ENCODE measurements at places on chromosomes 5 and 9.

- DNase-seq: no peak
Measured at GRCh38 chr9:114937516-114937915, 7.1 kb upstream of the TNFSF8 start.

- DNase-seq: no peak
Measured at GRCh38 chr5:74536658-74537057, 103.9 kb downstream of the ENC1 start.

- no peak for DNase-seq
Measured at GRCh38 chr5:98961665-98962344, 33.0 kb upstream of the CHD1 start.

DNA sequence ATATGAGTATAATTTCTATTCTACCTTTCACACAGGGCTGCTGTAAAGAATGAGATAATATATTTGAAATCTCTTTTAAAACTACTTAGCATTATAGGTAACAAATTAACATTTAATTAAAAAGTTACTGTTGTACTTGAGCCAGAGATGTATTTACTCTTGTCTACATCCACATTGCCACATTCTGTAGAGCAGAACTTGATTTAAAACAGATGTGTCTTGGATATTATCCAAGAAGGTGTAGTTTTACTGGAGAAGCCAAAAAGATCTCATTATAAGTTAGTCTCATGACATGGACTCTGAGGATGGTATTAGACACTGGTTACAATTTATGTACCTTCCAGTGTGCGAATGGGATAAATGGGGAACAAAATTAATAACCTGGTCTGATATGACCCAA lies 293.1 kb upstream of the CCNH start:
- no peak for DNase-seq

DNA sequence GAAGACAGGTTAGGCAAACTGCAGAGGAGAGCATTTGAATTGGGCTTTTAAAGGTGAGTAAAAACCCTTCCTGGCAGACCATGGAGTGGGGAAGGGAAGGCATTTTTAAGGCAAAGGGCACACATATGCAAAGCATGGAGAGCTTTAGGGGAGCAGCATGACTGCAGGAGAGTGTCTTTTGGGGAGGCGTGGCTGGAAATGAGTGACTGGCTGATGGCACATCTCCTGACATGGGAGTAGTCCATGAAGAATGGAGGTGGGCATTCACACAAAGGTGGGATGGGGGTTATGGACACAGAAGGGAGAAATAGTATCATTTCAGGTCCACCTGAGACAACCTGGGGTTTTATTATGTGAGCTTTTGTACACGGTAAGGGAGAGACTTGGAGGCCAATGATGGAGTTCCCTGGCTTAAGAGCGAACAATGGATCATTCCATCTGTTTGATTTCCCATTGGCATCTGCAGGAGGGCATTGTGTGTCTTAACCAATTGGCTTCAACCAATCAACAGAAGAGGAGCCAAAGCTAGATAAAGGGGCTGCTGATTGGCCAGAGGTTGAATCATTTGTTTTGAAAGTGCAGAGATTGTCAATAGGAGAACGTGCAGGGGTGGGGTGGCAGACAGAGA lies 2.1 kb downstream of the NSG2 start:
- DNase-seq: no peak

DNA sequence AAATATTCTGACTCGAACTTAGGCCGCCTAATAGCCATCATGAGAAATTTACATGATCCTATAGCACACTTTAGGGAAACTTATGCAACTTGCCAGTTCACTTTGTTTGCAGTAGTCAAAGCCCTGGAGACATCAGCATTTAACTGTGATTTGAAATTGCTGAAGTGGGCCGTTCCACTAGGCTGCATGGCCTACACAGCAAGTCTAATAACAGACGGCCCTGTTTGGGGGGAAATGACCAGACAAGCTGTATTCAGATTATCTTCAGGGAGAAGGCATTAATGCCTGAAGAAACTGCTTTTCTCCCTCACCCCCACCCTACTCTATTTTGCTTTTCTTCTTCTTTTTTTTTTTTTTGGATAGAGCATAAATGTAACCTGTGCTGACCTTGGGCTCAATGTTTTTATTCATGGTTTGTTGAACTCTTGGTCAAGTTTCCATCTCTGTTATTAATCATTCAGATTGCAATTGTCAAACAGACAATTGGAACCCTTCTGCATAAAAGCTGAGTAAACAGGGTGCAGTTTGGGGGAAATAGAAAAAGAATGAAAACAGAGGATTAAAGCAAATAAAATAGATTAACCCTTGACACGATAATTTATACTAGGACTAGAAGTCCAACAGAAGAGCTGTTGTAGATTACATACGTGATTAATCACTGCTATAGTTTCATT lies 1928.2 kb upstream of the WWC1 start:
- no peak for DNase-seq

DNA sequence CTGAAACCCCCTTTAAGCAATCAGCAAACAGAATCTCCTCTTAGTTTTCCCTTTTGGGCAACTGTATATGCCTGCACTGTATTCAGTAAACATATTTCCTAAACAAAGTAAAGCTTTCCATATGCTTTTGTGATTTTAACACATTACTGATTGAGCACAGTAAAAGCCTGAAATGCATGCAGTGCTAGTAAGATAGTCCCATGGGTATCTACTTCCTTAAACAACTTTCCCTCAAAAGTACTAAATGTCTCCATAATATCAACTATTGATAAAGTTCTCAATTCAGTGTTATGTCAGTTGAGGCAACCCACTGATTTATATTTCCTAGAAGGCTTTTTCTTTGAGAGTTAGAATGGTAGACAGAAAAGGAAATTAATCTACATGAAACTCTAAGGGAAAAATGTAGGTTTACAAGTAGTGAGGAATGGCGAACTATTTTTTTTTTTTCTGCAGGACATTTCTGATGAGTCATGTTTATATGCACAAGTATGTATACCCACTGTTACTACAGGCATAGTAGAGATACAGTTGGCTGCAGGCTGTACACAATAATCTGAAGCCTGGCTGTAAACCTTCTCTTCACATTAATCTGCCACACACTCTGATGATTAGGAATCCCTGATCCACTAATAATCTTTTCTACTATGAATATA lies 31.2 kb upstream of the CEP120 start:
- no peak for DNase-seq

- no peak for DNase-seq
Measured at GRCh38 chr5:107329850-107330249, 340.9 kb downstream of the EFNA5 start.

DNA sequence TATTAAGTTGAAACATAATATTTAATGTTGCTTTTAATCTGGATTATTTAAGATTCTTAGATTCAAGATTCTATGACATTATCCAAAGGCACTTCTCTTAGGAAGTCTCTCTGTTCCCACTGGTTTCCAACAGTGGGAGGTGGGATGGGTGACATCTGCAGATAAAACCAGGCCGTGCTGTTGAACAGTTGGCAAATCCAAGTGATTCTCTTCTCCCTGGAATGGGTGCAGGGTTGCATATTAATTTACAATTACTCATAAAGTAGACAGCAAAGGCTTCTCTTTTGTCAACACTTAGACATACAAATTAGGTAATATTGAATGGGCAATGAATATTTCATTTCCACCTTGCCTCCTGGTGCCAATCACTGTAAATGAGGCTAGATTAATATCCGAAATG lies 233.7 kb upstream of the IL12B start:
- DNase-seq: no peak

GRCh38 chr5:112684121-112684520 lies 53.6 kb upstream of the APC start:
- no peak for DNase-seq

DNA sequence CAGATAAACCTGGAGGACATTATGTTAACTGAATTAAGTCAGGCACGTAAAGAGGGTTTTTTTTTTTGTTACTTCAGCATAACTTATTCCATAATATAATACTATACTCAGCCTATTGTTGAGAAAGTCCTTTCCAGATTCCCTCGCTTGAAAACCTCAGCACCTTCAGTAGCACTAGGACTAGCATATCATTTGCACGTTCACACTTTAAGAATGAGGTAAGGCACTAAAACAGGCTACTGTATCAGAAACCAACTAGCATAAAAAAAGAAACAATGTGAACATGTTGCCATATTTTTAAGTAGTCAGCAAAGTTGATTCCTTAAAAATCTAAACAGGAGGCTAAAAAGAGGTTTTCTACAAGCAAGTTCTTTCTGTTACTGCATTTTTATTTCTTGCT lies 504.0 kb downstream of the PTPRD start:
- no peak for DNase-seq

- no peak for DNase-seq
Measured at GRCh38 chr9:127267793-127268525, 3.4 kb downstream of the GARNL3 start.

DNA sequence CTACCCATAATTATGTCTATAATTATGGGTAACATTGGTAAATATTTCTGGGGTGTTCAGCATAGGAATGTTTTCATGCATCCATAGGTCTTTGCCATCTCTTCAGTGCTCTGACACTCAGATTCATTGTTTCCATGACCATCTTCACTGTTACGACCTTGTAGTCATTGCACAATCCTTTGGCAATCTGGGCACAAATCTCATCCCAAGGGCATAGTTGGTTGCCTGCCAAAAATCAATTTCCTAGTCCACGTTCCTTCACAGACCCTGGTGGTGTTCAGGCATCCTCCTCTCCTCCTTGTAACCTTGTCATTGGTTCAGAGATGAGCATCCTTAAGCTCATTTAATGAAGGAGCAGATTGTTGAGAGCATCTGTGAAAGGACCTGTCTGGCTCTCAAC lies 1400.7 kb downstream of the CDH12 start:
- DNase-seq: no peak

DNA sequence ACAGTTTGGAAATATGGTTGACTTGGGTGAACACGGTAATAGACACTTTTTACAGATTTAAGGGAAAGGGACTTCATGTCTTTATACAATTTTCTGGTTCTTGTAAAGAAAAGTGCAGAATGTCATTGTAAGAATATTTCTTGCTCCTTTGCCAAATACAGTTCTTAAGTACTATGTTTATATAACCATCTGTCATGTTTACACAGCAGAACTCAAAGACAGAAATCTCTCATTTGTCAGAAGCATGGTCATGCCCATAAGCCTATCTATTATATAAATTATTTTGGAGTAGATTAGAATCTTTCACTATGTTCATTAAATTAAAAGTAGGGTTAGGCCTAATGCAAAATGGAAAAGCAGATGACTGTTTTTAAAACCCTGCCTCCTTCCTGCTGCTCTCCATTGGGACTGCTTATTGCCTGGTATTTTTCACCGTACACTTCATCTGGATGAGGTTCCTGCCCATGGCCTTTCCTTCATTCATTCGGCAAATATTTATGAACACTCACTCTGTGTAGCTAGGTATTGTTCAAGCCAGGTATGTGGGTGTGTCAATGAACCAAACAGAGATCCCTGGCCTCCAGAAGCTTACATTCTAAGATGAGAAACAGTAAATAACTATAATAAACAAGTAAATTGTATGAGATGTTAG lies 558.1 kb downstream of the NR2F1-AS1 start:
- no peak for DNase-seq

- DNase-seq: no peak
Measured at GRCh38 chr5:37640088-37640487, 199.8 kb downstream of the GDNF start.

- DNase-seq: no peak
Measured at GRCh38 chr5:175677571-175677970, 19.7 kb downstream of the HRH2 start.

- no peak for DNase-seq
Measured at GRCh38 chr5:115450741-115451140, 93.8 kb downstream of the FEM1C start.

DNA sequence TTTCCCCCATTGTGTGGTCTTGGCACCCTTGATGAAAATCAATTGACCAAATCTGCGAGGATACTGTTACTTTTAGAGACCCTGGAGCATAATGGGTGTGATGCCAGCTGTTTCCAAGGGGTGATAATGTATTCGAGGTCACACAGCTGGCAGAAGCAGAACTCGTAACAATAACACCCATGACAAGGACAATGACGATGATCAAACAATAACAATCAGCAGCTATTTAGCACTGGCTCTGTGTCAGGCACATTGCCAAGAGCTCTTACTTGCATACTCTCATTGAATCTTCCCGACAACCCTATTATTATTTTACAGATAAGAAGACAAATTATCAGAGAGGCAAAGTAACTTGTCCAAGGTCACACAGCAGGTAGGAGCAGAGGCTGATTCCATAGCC lies 223.7 kb upstream of the MSX2 start:
- no peak for DNase-seq

DNA sequence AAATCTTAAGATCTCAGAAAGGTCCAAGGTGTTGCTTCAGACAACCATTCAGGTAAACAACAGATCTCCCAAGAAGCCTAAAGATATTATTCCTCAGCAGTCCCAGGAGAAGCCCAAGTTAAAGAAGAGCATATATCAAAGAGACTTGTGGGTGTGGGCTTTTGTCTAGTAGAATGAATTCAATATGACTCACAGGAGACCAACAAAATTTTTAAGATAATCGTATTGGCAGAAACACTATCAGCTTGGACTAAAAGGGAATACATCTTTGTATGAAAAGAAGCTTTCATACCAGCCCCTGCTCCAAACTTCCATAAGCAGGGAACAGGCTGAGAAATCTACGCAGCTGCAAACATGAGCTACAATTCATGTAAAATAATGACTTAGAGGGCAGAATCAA lies 10.2 kb downstream of the CTNNAL1 start:
- no peak for DNase-seq

DNA sequence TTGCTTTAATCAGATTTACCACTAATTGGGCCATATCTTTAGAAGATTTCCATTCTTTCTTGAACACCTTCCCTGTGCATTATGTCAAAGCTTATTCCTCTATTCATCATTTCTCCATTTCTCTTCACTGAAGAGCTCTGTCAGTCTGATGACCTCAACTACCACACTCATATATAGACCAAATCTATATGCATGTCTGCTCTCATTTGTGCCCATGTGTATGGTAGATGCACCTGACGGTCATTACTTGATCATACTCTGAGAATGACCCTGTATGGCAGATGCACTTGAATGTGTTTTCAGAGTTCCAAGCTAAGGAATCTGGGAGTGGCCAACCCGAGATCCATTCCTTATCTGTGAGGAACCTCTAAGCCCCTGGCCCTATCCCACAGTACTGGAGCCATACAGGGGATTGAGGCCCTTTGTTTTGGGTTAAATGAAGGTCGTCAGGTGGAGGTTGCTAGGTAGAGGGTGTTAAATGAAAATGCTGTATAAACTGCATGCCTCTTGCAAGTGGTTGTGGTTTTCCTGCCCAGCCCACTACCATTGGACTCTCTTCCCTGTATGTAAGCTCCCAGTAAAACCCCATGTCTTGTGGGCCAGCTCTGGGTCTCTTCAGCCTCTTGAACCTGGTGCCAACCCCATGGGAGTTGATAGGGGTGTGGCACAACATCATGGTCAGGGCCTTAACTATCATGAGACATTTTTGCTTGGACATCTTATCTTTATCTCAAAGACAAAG lies 229.5 kb downstream of the KIAA0825 start:
- no peak for DNase-seq

- peak; percentile 75 for DNase-seq
Measured at GRCh38 chr5:135136546-135136945, 102.5 kb upstream of the PITX1 start.

- DNase-seq: no peak
Measured at GRCh38 chr5:180127682-180128670, 56.4 kb upstream of the RNF130 start.

- DNase-seq: no peak
Measured at GRCh38 chr9:115649991-115650472, 503.6 kb upstream of the PAPPA start.

GRCh38 chr9:133880851-133881661 lies 111.1 kb downstream of the VAV2 start:
- DNase-seq: no peak
